Stimulated activated CD4-positive, alpha-beta T cell treated with anti-CD3 and anti-CD28 coated beads, TNF-alpha, amount 100 ng/mL, for 1 hour (primary cell): ENCODE measurements at places on chromosomes 12 and 14.

DNA sequence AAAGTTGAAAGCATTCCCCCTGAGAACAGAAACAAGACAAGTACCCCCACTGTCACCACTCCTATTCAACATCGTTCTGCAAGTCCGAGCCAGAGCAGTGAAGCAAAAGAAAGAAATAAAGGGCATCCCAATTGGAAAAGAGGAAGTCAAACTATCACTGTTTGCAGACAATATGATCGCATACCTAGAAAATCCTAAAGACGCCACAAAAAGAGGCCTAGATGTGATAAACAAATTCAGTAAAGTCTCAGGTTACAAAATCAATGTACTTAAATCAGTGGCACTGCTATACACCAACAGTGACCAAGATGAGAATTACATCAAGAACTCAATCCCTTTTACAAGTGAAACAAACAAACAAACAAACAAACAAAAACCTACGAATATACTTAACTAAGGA, 87.7 kb upstream of the COCH start:
- no peak for DNase-seq

DNA sequence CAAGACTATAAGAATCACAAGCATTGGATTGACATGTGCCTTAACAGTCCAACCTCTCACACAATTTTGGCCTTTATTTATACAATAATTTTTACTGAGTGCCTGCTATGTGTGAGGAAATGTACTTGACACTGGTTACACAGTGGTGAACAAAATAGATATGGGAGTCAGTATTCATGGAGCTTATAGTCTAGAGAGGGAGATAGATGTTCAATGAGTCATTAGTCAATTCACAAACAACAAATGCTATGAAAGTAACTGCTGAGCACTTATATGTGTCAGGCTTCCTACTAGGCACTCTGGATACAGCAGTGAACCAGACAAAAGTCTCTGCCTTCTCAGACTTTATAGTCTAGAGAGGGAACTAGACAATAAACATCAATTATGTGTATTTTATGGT, 3.7 kb downstream of the CFAP54 start:
- DNase-seq = no peak

DNA sequence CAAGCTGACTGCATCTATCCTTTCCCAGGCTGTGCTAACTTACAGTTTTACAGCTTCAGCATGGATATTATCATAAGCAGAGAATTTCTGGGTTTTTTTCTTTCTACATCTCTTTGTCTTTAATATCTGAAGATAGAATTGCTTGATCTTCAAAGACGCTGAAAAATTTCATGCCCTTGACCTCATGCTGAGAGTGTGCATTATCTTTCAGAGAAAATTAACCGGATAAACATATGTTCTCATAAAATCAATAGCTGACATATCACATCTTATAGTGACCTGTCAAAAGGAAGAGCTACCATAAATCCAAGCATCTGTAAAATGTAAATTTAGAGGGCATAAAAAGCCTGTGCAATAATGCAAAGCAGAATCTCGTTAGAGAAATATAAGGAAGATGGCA, 1704.1 kb upstream of the FLRT2 start:
- no peak for DNase-seq

GRCh38 chr12:114167431-114167830, 201.3 kb upstream of the RBM19 start:
- no peak for DNase-seq

GRCh38 chr14:51513281-51513680, 138.4 kb upstream of the FRMD6 start:
- DNase-seq = no peak

- no peak for DNase-seq
Observed at GRCh38 chr14:78644824-78645559, 474.8 kb downstream of the NRXN3 start.

- DNase-seq = no peak
Observed at GRCh38 chr14:76946753-76947077, 81.8 kb downstream of the IRF2BPL start.

- DNase-seq = no peak
Observed at GRCh38 chr12:56151672-56152131, 685 bp upstream of the MYL6B start.

- DNase-seq = no peak
Observed at GRCh38 chr14:59306775-59307174, 118.3 kb downstream of the DAAM1 start.

- no peak for DNase-seq
Observed at GRCh38 chr14:53608369-53608768, 348.3 kb downstream of the BMP4 start.

GRCh38 chr12:96421014-96421413, 20.8 kb upstream of the CDK17 start:
- DNase-seq = no peak

GRCh38 chr14:77808250-77808649, 8.3 kb downstream of the ADCK1 start:
- DNase-seq = no peak

DNA sequence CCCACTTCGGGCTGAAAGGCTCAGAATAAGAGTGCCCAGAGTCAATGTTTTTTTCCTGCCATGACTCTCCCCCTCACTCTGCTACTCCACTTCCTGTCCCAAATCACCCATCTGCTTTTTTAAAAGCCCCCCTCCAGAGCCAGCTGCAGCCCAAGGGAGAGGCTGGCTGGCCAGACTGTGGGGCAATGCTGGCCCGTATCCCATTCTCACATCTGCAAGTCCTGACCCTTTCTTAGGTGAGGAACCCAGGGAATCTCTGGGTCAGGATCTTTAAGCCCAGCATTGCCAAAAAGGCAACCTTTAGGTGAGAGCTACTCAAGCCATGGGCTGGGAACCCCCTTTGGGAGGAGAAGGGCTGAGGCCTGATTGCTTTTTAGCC, 1.7 kb upstream of the ITGA5 start:
- no peak for DNase-seq
